ENCODE measurements at places on chromosomes 1 and 21. TPM values are rescaled to one million over a fixed set of nuclear protein-coding genes. Genes with fewer than 3 reads are reported as not detected.

- H3K27ac ChIP-seq, result no peak overlapping the region
- H3K27me3 ChIP-seq, result no peaks in the 10 kb centered on the region
- no peak overlapping the region for H3K4me3 ChIP-seq
- peak; percentile 71 for DNase-seq
- H3K4me1 ChIP-seq, result peaks cover 14% of the 10 kb centered on the region
- H3K36me3 ChIP-seq, result no peaks in the 10 kb centered on the region
Measured at GRCh38 chr1:27342778-27343638, 1.2 kb downstream of the SYTL1 start.

DNA sequence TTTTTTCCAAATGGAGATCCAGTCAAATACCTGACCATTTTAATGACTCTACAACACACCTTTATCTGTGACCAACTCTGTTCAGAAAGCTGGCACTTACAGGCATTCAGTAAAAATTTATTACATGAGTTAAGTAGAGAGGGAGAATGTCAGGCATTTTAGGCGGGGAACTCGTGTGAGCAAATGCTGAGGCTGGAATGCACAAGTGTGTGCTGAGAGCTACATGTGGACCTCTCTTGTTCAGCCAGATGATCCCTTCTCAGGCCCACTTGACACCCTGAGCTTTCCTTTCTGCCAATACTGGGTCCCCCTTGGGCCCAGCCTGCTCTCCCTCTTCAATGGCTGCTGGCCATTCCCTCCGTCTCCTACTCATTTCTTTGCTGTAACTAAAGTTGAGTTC lies 11.7 kb downstream of the PPIH start:
- no peak overlapping the region for H3K27ac ChIP-seq
- no peak for DNase-seq
- H3K36me3 ChIP-seq, result peaks cover 34% of the 10 kb centered on the region

DNA sequence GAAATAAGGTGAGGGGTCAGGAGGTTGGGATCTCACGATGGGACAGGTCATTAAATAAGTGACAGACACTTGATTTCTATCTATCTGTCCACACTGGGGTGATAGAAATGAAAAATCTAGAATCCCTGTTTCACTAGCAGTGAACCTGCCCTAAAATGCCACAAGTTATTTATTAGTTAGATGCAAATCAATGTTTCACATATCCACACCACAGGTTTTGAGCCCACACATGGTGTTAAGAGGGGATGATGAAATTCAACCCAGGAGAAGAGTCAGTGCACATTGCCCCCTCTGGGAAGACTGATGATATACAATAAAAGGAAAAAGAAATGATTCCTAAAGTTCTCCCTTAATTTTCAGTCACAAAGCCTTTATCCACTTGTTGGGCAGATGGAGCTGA lies 10.1 kb upstream of the NTPCR start:
- H3K4me3 ChIP-seq, result no peak overlapping the region
- no peaks in the 10 kb centered on the region for H3K36me3 ChIP-seq
- H3K27me3 ChIP-seq, result no peaks in the 10 kb centered on the region
- DNase-seq, result no peak

GRCh38 chr1:114011796-114012195 lies 32.5 kb downstream of the OLFML3 start:
- H3K27ac ChIP-seq, result no peak overlapping the region
- peaks cover 7% of the 10 kb centered on the region for H3K27me3 ChIP-seq
- DNase-seq, result peak; percentile 57
- H3K4me3 ChIP-seq, result no peak overlapping the region
- no peaks in the 10 kb centered on the region for H3K4me1 ChIP-seq

GRCh38 chr1:58496042-58496441 lies 50.5 kb downstream of the OMA1 start:
- H3K27me3 ChIP-seq, result no peaks in the 10 kb centered on the region
- no peak overlapping the region for H3K4me3 ChIP-seq
- no peaks in the 10 kb centered on the region for H3K4me1 ChIP-seq
- H3K36me3 ChIP-seq, result no peaks in the 10 kb centered on the region
- no peak overlapping the region for H3K27ac ChIP-seq

GRCh38 chr1:208254862-208255261 lies 10.7 kb upstream of the PLXNA2 start:
- H3K27ac ChIP-seq, result no peak overlapping the region
- H3K27me3 ChIP-seq, result peaks cover 40% of the 10 kb centered on the region
- no peak overlapping the region for H3K4me3 ChIP-seq
- H3K4me1 ChIP-seq, result peaks cover 21% of the 10 kb centered on the region
- peak; percentile 88 for DNase-seq

- no peaks in the 10 kb centered on the region for H3K36me3 ChIP-seq
- no peak overlapping the region for H3K4me3 ChIP-seq
- H3K27me3 ChIP-seq, result no peaks in the 10 kb centered on the region
- no peak for DNase-seq
Measured at GRCh38 chr1:189821833-189822232, 655.8 kb downstream of the BRINP3 start.

GRCh38 chr1:153598309-153599172 lies 14.4 kb downstream of the S100A16 start:
- H3K27me3 ChIP-seq, result no peaks in the 10 kb centered on the region
- DNase-seq, result peak; percentile 91
- H3K4me3 ChIP-seq, result no peak overlapping the region
- H3K4me1 ChIP-seq, result peaks cover 20% of the 10 kb centered on the region

DNA sequence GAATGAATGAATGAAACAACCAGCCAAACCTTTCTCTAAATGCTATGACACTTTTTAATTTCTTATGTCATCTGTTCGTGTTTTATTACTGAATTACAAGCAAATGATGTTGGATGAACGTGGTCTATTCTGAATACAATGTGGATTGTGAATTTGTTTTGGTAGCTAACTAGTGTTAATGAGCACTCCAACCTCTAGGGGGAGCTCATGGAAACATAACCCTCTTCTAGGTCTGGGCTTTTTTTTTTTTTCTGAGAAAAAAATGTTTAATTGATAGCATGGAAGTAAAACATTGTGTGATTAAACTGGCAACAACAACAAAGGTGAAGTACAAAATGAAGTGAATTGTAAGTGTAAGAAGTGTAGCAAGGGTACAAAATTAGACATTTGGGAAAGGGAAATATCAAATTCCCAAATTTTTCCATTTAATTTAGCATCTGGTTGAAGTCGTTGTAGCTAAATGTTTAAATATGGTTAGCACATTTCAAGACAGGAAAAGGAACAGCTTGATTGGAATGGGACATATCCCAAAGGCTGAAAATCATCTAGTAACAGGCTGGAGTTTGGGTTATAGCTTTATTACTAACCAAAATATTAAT lies 42.6 kb upstream of the PTGS2 start:
- H3K36me3 ChIP-seq, result no peaks in the 10 kb centered on the region
- H3K27ac ChIP-seq, result no peak overlapping the region
- no peaks in the 10 kb centered on the region for H3K27me3 ChIP-seq

GRCh38 chr1:147892731-147893214 lies 9.8 kb upstream of the GJA8 start:
- H3K36me3 ChIP-seq, result no peaks in the 10 kb centered on the region
- no peaks in the 10 kb centered on the region for H3K27me3 ChIP-seq
- DNase-seq, result no peak
- no peak overlapping the region for H3K27ac ChIP-seq

- H3K27ac ChIP-seq, result no peak overlapping the region
- H3K27me3 ChIP-seq, result no peaks in the 10 kb centered on the region
- no peak for DNase-seq
- H3K4me3 ChIP-seq, result no peak overlapping the region
- H3K4me1 ChIP-seq, result peaks cover 16% of the 10 kb centered on the region
Measured at GRCh38 chr1:222620566-222620965, 2.7 kb downstream of the MIA3 start.

GRCh38 chr1:232615306-232615800 lies 14.6 kb downstream of the SIPA1L2 start:
- H3K36me3 ChIP-seq, result no peaks in the 10 kb centered on the region
- DNase-seq, result no peak
- H3K4me3 ChIP-seq, result no peak overlapping the region
- no peaks in the 10 kb centered on the region for H3K27me3 ChIP-seq

GRCh38 chr1:52264530-52265115 lies 101.4 kb downstream of the CC2D1B start:
- no peaks in the 10 kb centered on the region for H3K27me3 ChIP-seq
- H3K4me1 ChIP-seq, result peaks cover 3% of the 10 kb centered on the region
- DNase-seq, result no peak
- H3K4me3 ChIP-seq, result no peak overlapping the region
- H3K36me3 ChIP-seq, result no peaks in the 10 kb centered on the region
- H3K27ac ChIP-seq, result no peak overlapping the region

BMP8B gene
- 0.29 TPM for total RNA-seq

KCNE1 gene
- 0.29 TPM for total RNA-seq

DNASE2B gene
- not detected for total RNA-seq

NUDC gene
- 17.4 TPM for total RNA-seq

HORMAD1 gene
- total RNA-seq, result 0.59 TPM

PTGS2 gene
- total RNA-seq, result 3.3 TPM

Measured in osteoblast (primary cell).